ENCODE measurements at places on chromosomes 7 and 10. TPM values are rescaled to one million over a fixed set of nuclear protein-coding genes. Genes with fewer than 3 reads are reported as not detected.

PIP gene
- not detected for total RNA-seq

DNA sequence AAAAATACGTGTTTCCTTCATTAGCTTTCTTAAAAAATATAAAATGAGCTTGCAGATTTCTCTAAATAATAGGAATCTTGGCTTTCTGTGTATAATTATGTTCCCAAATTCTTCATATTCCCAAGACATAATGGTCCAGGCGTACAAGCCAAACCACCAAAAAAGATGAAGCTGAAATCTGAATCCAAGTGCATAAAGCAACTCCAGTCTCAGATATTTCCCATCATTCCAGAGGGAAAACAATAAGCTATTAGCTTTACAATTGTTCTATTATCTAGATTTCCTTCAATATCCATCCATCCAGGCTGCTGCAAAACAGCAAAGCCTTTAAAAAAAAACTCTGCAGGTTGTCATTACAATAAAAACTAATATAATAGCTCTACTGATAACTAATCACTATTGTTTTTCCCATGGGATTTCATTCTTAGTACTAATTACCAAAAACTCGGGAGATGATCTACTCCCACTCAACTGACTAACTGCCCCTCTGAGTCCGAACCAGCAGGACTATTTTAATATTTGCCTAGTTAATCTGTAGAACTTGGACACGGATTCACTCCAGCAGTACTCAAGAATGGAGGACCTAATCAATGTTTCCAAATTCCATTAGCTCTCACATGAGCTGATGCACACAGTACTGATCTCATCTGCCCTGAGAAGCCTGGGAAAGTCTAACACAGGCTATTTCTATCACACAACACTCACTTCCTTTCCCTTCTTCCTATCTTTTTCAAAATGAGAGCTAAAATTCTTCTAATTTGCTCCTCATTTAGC lies 108.9 kb upstream of the ASAH2 start:
- peak; percentile 55 for DNase-seq

DNA sequence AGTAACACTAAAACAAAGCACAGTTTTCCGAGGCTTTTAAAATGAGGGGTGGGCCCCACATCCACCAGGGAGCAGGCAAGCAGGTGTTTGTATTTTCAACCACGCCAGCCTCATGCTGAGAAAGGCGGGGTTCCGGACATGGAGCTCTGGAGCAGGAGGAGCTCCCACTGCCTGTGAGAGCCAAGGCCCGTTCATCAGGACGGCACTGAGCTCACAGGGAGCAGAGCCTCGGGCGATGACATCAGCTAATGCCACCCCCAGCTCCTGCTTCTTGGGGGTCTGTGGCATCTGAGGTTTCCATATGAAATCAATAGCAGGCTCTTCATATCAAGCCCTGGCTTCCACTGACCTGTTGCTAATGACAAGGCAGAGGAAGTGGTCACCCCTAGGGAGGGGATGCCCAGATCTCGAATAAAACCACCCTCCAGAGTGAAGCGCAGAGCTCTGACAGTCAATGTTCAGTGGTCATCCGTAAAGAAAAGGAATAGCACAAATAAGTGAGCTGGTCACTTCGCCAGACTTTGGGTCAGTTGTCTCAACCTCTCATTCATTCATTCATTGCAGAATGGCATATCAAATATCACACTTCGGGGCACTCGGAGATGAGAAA lies 89.1 kb downstream of the TNS3 start:
- DNase-seq = peak; percentile 21

GRCh38 chr7:77797734-77798393 lies 370 bp downstream of the TMEM60 start:
- peak; percentile 58 for DNase-seq

DNA sequence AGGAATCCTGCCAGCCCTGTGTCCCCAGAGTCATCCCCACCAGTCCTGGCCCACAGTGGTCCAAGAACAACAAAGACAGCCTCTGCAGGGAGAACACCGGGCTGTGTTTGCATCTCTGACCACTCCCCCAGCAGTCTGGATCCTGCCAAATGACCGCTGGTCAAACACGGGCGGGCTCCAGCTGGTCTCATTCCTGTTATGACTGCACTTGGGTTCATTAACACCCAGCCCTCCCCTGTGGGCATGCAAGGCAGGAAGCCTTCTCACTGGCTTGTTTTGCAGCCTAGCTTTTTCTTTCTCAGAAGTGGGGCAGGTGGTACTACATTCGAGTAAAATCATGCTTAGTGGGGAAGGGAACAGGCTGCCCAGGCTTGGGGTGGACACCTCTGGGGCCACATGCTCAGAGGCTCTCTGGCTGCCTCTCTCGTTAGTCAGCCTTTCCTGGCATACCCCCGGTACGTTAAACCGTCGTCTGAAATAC lies 190.0 kb downstream of the PLXNA4 start:
- DNase-seq = peak; percentile 76

DNA sequence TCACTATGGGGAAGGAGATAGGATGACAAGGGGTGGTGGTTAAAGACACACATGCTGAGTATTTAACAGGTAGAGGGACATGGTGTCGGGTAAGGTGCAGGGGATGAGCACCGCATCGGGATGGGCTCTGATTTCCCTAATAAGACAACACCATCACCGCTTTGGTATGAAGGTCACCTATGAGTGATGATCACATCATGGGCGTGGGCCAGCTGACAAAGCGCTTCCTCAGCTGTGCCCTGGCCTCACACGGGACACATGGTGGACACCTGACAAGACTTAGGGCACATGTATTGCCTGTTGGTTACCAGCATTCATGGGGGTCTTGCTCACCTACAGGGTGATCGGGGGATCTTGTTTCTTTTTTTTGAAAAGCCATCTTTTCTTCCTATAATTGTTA lies 12.8 kb downstream of the C7orf57 start:
- DNase-seq = no peak

DNA sequence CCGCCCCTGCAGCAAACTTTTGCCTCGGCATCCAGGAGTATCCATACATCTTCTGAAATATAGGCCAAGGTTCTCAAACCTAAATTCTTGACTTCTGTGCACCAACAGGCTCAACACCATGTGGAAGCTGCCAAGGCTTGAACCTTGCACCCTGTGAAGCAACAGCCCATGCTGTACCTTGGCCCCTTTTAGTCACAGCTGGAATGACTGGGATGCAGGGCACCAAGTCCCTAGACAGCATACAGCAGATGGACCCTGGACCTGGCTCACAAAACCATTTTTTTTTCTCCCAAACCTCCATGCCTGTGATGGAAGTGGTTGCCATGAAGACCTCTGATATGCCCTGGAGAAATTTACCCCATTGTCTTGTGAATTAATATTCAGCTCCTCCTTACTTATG lies 233.8 kb upstream of the KCND2 start:
- no peak for DNase-seq

ZPBP gene
- total RNA-seq = not detected

DNA sequence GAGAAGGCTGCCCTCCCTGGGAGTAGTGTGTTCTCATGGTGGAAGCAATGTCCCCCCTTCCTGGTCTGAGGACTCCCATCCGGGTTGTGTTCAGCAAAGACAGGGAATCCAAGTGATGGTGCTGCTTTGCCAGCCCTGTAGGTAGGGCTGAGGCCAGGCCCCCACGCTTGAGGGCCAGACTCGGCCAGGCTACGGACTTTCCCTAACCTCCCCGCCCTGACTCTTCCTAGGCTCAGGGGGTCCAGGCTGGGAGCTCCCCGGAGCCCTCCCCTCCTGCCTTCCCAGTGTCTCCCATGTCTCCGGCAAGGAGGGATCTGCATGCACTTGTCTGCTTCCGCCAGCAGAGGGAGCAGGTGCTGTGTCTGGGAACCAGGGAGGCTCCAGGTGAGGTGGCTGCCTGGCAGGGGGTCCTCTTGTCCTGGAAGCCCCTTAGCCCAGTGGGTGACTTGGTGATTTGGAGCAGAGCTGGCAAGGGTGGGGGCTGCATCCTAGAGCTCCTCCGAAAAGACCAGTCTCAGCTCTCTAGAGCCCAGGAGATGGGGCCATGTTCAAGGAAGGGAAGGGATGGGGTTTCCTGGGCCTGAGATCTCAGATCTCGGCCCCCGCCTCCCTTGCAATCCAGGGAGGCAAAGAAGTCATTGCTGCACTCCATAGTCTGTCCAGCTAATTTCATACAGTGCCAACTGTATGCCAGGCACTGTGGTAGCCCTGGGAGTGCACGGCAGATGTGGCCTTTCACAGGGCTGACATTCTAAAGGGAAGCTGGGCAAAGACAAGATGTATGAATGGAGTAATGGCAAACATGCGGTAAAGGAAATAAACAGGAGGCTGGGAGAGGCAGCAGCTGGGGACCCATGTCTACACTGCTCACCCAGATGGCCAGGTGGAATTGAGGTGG lies 20.3 kb upstream of the SFRP5 start:
- DNase-seq = peak; percentile 88

GIMAP7 gene
- not detected for total RNA-seq

- no peak for DNase-seq
These were observed 102.0 kb upstream of the TBX20 start for GRCh38 chr7:35355911-35356310.

DNA sequence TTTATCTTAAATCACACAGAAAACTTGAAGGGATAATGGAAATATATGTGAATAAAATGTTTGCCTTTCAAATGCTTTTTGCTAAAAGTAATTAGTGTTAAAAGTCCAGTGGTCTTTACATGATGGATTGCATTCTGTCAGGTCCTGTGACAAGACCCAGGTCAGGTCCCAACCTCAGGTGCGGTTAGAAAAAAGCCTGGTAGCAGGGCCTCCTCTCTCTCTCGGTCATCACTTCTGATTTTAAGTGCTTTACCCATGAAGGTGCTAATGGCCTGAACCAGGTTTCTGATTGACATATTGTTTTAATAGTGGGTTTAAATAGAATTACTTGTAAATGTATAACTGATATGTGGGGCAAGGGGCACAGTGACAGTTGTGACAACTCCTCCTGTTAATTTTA lies 736.3 kb downstream of the POM121L12 start:
- DNase-seq = no peak

GRID2IP gene
- total RNA-seq = not detected

- no peak for DNase-seq
These were observed 38.3 kb downstream of the SFMBT2 start for GRCh38 chr10:7372504-7372903.

GRCh38 chr10:103416436-103417147 lies 20.2 kb downstream of the PDCD11 start:
- peak; percentile 83 for DNase-seq

GRCh38 chr10:127971963-127972615 lies 65.2 kb downstream of the PTPRE start:
- no peak for DNase-seq

DNA sequence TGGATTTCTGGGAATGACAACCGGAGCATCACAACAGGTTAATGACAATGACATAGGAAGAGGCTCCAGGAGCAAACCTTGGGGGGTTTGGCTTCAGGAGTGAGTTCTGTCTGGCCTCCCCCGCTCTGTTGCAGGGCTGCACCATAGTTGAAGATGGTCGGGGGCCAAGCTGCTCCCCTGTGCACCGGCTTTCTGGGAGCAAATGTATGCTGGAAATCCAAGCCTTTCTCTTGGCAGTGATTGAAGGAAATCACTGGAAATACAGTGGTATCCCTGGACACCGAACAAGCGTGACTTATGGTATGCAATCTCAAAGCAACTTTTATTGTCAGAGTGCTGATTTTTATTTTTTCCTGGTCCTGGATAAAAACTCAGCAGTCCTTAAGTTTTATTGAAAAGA lies 251.9 kb upstream of the ZNF32 start:
- no peak for DNase-seq

- no peak for DNase-seq
These were observed 64.1 kb downstream of the HHEX start for GRCh38 chr10:92753865-92754264.

DNA sequence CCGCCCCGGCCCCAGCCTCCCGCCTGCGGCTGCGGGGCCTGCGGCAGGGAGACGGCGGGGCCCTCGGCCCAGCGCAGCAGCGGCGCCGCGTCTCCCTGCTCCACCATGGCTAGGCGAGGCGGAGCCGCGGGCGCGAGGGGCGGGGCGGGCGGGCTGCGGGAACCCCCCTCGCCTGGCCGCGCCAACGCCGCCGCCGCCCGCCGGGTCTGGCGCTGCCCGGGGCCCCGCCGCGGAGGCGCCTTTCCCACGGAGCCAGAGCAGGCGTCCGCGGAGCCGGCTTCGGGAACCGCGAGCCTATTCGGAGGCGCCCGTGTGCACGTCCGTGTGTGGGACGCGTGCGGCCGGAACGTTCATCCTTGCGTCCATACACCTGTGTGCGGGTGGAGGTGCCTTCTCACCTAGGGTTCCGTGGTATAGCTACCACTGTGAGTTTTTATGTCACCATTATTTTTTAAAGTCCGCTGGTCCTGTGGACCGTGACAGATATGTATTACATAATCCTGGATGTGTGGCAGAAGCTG lies at the start of gene DENND11:
Gene DENND11 (minus strand): TSS at position 120 of the 521 bp plus-strand sequence. CDS start 13 bp downstream, at position 107.
- peak; percentile 96 for DNase-seq
